Spleen (tissue), 13 donors: ENCODE measurements at places on chromosomes 5 and 9. TPM values are rescaled to one million over a fixed set of nuclear protein-coding genes. Genes with fewer than 3 reads are reported as not detected.
A peak's percentile ranks its signal among the peaks of the same experiment; 100 is the strongest.

DNA sequence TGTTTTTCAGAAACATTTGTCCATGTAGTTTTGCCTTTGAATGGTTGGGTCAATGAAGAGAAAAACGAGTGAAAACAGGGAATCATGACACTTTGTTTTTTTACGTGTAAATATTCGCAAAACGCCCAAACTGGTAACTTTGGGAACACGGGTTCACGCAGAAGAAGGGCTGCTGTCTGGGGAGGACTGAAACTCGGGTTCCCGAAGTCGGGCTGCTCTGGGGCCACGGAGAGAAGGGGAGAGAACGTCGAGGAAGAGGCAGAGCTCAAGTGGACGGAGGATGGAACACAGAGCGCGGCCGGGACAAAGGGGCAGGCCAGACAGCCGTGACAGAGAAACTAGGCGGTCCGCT is 478 bp upstream of the SETD9 start:
- no peaks in the 10 kb centered on the region for H3K36me3 ChIP-seq
- H3K27me3 ChIP-seq, result no peaks in the 10 kb centered on the region
- H3K27ac ChIP-seq, result peak overlapping the region; percentile 96
- peak overlapping the region; percentile 83 for H3K4me3 ChIP-seq
- peaks cover 17% of the 10 kb centered on the region for H3K4me1 ChIP-seq

DNA sequence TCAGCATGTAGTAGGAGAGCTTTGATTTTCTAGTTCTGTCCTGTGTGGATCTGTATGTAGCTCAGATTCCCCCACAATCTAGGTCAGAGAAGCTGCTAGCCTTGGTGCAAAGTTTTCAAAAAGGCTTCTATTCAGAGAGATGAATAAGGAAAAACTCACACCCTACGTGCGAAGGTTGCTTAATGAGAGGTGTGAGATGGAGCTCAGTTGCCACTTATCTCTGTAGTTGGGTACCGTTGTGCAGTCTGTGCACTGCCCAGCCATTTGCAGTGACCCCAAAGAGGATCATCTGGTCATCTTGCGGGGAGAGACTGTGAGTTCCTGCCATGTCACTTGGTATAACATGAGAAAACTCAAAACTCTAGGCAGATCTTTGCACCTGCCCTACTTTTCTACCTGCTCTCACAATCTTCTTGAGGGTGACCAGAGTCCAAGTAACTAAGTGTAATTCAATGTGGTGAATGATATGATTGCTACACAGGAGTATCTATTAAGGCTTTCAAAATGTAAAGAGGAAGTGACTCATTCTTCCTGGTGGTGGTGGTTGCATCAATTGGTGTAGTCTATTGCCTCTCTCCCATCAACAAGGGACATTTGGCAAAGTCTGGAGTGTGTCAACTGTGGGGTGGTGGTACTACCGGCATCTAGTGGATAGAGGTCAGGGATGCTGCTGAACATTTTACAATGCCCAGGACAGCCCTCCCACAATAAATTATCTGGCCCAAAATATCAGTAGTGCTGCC is 65.2 kb downstream of the TMC1 start:
- no peak for DNase-seq
- H3K27ac ChIP-seq, result peak overlapping the region; percentile 65
- H3K36me3 ChIP-seq, result no peaks in the 10 kb centered on the region

DNA sequence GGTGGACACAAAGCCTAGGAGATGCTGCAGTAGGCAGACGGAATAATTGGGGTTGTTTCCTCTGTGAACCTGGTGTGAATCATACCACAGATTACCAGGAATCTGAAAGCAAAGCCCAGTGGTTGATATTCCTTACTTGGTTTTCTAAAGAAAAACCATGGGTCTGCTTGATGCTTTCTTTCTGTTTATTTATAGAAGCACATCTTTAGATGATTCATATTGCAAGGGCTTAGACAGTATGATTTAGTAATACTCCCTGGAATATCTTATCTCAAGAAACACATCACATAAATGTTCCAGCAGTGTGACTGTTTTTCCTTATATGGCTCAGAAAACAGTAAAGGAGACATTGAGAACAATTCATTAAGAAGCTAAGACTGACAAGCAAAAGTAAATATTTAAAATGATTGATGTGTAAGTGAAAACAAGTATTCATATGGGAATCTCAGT is 623.3 kb downstream of the RAB3C start:
- no peaks in the 10 kb centered on the region for H3K36me3 ChIP-seq
- no peaks in the 10 kb centered on the region for H3K27me3 ChIP-seq
- no peak overlapping the region for H3K4me3 ChIP-seq

GRCh38 chr5:129177451-129177850 is 82.9 kb downstream of the ISOC1 start:
- H3K27me3 ChIP-seq, result no peaks in the 10 kb centered on the region
- H3K27ac ChIP-seq, result no peak overlapping the region
- no peak for DNase-seq
- no peak overlapping the region for H3K4me3 ChIP-seq

DNA sequence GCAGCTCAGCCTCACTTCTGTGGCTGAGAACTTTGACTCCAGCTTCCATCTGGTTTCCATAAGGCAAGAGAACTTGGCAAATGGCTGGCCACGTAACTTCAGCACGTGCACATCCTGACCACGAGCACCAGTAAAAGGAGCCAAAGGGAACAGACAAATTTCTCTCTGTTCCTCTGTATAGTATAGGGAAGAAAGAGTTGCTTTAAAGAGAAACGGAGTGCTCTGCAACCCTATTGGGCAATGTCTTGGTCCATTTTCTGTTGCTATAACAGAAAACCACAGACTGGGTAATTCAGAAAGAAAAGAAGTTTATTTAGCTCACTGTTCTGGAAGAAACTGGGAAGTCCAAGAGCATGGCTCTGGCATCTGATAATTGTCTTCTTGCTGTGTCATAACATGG is 558.7 kb downstream of the ACTL7B start:
- peak overlapping the region; percentile 12 for H3K27ac ChIP-seq
- H3K36me3 ChIP-seq, result no peaks in the 10 kb centered on the region
- no peaks in the 10 kb centered on the region for H3K4me1 ChIP-seq
- no peaks in the 10 kb centered on the region for H3K27me3 ChIP-seq

DNA sequence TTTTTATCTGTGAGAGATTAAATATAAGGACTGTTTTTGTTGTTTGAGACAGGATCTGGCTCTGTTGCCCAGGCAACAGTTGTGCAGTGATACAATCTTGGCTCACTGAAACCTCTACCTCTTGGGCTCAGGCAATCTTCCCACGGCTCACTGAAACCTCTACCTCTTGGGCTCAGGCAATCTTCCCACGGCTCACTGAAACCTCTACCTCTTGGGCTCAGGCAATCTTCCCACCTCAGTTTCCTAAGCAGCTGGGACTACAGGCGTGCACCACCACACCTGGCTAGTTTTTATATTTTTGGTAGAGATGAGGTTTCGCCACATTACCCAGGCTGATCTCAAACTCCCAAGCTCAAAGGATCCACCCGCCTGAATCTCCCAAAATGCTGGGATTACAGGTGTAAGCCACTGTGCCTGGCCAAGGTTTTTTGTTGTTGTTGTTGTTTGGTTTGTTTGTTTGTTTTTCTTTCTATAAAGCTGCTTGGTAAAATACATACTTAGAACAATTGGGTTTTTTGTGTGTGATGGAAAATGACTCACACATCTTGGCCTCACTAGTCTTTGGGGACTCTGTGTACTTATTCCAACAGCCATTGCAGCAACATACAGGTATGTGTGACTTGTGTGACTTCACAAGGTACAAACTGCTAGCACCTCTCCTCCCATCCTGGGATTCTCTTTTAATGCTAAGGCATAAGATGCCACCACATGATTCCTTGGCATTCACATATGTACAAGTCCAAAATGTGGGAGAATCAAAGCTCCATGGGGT is 36.5 kb upstream of the RASA1 start:
- H3K4me3 ChIP-seq, result no peak overlapping the region
- H3K4me1 ChIP-seq, result no peaks in the 10 kb centered on the region
- no peak overlapping the region for H3K27ac ChIP-seq
- no peak for DNase-seq
- H3K27me3 ChIP-seq, result no peaks in the 10 kb centered on the region
- no peaks in the 10 kb centered on the region for H3K36me3 ChIP-seq

DNA sequence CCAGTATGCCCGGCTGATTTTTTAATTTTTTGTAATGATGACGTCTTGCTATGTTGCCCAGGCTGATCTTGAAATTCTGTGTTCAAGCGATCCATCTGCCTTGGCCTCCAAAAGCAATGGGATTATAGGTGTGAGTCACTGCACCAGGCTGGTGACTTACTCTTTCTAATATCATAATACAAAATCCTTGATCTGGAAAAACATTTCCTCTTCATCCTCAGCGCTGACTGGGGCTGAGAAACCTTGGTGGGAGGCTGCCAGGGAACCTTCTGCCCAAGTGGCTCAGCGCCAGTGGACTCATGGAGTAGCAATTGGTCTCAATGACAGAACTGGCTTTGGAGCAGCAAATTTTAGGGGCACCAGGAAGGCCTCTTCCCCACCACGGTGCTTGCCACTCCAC is 17.5 kb upstream of the SEMA4D start:
- no peak overlapping the region for H3K27ac ChIP-seq
- H3K4me3 ChIP-seq, result no peak overlapping the region
- no peak for DNase-seq
- no peaks in the 10 kb centered on the region for H3K27me3 ChIP-seq
- no peaks in the 10 kb centered on the region for H3K36me3 ChIP-seq
- peaks cover 35% of the 10 kb centered on the region for H3K4me1 ChIP-seq

Gene PPP3R2
- 0.11 TPM for total RNA-seq

Gene PCA3
- total RNA-seq, result not detected

Gene UBAP2
- 30.8 TPM for total RNA-seq

Gene PALM2AKAP2
- total RNA-seq, result not detected

Gene TXNDC8
- total RNA-seq, result not detected
